GM13977 (cell line): ENCODE measurements at places on chromosomes 3 and 15.

DNA sequence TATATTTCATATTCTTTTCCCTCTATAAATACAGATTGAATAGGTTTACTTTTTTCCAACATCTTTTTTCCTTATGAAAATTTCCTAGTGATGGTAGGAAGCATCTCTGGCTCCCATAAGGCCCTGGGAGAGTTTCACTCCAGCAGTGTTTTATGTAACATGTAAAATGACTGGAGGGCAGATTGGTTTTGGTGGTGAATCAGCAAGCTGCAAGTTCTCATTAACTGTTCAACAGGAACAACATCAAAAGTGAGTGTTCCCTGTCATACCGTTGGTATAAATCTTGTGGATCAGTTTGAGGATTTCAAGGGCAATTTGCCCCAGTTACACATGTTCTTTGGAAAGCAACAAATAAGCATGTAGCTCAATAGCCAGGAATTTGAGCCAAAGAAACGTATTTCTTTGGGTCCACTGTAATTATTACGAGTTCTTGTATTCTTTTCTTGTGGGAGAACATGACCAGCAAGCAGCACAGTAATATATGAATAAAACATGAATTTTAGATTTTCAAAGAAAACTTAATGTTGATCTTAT, 345.7 kb downstream of the SV2B start:
- no peak for DNase-seq

- DNase-seq: no peak
These were observed 201.1 kb downstream of the AKAP13 start for GRCh38 chr15:85581495-85581894.

GRCh38 chr15:94228611-94229010, 2.8 kb upstream of the MCTP2 start:
- DNase-seq: no peak

DNA sequence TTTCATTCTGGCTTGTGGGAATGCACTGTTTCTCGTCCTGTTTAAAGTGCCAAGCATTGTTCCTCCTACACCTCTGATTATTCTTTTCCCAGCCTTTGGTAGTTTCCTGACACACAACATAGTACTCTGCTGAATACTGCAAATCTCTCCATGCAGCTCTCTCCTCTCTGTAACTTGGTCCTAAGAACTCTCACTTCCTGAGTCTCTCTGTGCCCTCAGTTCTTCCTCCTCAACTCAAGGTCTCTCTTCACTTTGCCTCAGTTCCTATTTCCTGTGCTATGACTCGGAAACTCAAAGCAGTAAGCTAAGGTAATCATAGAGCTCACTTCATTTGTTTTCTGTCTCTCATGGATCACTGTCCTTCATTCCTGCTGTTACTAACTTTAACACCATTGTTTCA, 113.4 kb downstream of the ZNF280D start:
- DNase-seq: no peak

DNA sequence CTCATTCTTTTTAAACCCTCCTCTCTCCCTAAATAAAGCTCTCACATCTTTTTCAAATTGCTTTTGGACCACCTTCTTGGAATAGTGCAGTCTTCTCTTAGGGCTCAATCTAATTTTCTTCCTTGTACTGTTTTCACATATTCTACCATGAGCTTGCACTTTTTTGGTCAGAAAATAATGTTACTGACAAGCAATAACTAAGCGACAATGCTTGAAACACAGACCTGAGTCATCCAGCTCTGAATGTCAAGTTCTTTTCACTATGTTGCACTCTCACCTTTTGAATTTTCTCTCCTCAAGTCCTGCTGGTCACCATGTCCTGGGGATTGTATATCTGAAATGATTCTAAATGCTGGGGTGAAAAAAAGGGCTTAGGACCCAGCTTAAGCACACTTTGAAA, 8.9 kb downstream of the TNFAIP8L3 start:
- DNase-seq: no peak

DNA sequence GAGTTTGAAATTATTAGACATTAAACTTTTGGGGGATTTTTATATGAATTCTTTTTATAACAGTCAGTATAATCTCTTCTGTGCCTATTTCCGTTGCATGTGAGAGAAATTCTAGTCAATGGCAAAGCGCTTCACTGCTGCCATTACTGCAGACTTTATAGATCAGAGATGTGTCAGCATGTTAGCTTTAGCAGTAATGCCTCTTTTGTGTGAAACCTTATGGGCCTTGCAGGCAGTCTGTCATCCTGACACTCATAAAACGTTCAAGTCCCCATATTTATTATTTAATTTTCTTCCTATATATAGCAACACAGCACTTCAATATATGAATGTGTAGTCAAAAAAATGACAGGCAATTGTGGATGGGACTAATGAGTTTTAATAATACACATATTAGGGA, 191.0 kb downstream of the NLGN1 start:
- no peak for DNase-seq

DNA sequence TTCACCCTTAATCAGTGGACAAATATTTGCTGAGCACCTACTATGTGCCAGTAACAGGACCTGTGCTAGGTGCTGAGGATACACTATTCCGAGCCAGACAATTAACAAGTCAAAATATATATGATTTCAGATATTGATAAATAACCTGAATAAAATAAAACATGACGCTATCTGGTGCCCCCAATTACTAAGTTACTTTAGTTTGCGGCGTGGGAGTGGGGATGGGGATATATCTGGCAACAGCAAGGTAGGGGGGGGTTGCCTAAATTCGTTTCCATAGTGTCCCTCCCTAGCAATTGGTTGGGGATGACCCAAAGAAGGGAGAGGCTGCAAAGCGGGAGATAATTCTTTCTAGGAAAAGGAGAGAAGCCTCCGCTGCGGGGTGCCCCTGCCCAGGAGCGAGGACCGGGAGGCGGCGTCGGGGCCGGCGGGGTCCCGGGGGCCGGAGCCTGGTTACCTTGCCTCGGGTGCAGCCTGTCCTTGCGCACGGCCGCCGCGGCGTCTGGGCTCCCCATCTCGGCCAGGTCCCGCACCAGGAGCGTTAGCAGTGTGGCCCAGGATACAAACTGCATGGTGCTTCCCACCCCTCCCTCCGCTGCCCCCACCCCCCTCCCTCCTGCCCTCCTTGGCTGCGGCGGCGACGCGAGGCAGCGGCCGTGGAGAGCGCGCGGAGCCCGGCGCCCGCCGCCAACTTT, 567 bp downstream of the ADAMTS9 start:
- DNase-seq: no peak

GRCh38 chr15:66932634-66933024, 132.8 kb upstream of the SMAD3 start:
- DNase-seq: no peak

DNA sequence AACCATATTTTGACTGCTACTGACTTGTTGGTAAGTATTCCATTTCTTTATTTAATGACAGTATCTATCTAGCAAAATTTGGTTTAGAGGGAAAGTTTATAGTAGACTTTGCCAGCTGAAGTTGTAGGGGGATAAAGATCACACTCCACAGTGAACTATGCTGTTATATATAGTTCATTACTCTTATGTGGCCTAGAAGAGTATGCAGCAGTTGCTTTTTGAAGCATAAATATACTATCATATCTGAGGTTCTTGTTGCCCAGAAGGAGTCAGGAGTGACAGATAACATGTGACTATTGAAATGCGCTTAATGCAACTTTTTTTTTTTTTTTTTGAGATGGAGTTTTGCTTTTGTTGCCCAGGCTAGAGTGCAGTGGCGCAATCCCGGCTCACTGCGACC, 25.6 kb upstream of the MCF2L2 start:
- DNase-seq: no peak

DNA sequence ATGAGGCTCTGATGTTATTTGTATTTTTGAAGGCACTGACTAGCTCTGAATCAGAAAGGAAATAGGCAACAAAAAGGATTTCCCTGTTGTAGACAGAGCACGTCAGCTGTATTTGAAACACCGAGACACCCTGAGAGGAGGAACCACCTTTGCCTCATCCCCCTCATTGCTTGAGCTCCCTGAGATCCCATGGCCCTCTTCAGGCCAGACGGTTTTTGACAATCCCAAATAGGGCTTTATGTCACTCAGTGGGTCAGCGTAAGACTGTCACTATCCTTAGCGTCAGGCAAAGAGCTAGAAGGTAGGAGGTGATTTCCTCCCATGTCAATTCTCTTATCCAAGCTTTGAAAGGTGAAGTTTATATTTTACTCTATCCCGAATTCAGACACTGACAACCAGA, 254.3 kb downstream of the ZNF621 start:
- no peak for DNase-seq

DNA sequence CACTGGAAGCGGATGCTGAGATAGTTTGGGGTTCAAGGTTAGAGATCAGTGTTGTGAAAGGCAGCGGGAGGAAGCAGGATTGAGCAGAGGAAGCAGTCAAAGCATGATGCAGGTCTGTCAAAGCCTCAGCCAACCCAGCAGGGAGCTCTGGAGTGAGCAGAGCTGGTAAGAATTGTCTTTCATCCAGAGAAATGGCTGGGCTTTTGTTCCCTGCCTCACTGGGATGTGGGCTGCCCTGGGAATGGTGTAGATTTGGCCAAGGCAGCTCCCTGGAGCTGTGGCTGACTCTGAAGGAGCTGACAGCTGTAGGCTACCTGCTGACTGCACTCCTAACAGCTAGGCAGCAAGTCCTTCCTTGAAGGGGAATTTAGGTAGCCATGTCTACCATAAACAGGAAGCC, 61.9 kb upstream of the STXBP5L start:
- no peak for DNase-seq

DNA sequence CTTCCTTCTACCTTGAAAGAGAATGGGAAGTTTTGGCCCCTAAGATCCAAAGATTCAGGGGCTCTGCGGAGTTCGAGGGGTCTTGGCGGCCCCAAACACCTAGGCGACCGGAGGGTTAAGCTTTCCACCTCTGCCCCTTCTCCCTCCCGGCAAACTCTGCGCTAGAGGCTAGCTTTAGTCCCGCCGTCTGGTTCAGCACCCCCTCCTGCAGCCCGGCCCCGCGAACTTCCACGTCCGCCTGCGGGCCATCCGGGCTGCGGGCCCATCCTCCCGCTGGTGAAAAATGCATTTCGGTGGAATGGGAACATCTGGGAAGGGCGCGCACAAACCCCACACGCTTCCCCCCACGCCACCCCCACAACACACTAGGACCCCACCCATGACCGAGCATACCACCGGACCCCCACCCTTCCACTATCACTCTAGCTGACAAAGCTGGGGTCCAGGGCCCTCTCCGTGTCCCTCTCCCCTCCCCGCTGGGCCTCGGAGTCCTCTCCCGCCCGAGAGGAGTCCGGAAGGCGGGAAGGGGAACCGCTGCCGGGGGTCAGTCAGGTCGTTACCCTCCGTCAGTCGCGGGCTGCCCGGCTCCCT, 1.0 kb downstream of the SHOX2 start:
- peak; percentile 32 for DNase-seq

GRCh38 chr3:195063581-195064193, 207.3 kb downstream of the XXYLT1 start:
- no peak for DNase-seq
